ENCODE measurements at places on chromosomes 11 and 22. TPM values are rescaled to one million over a fixed set of nuclear protein-coding genes. Genes with fewer than 3 reads are reported as not detected.

DNA sequence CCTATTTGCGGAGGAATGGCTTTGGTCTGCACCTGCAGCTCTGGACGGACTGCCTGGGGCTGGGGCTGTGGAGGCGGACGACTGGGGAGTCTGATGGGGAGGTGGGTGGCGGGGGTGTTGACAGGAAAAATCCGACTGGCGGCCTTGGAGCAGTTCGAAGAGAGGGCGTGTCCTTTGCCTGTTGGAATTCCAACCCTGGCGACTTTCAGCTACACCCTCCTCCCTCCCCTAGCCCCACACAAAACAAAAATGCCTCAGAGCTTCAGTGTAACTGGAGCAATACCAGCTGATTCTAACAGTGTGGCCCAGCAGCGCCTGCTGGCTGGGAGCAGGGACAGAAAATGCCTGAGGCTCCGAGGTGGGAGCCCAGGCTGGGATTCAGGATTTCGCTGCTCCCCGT is 85.4 kb downstream of the ATXN10 start:
- DNase-seq, result no peak

GRCh38 chr11:82720267-82721065 is 13.2 kb downstream of the FAM181B start:
- no peak for DNase-seq

- DNase-seq, result no peak
Measured at GRCh38 chr22:44885806-44886360, 123.9 kb downstream of the PHF21B start.

- no peak for DNase-seq
Measured at GRCh38 chr11:76849376-76849775, 11.3 kb upstream of the ACER3 start.

- DNase-seq, result no peak
Measured at GRCh38 chr11:17684550-17684949, 34.8 kb upstream of the MYOD1 start.

DNA sequence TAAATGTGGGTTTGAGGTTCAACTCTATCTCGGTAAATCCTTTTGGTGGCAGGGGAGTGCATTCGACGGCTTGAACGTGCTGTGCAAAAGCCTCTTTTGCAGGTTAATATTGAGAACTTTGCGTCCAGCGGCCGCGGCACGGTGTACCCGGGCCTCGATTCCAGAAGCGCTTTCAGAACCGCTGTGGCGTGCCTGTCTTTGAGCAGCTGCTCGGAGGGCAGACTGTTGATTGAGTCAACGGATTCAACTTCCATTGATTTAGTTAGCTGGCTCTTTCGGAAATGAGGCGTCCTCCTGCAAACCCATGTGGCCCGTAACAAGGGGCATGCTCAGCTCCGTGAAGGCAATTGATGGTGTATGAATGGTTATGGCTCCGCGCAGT is 1247.8 kb downstream of the BRD1 start:
- DNase-seq, result no peak

- DNase-seq, result no peak
Measured at GRCh38 chr11:119673759-119674336, 55.2 kb downstream of the NECTIN1 start.

The SPON1 gene
- not detected for total RNA-seq
